Tibial nerve (tissue), 4 donors: ENCODE measurements at places on chromosomes 4 and X. TPM values are rescaled to one million over a fixed set of nuclear protein-coding genes. Genes with fewer than 3 reads are reported as not detected.

DNA sequence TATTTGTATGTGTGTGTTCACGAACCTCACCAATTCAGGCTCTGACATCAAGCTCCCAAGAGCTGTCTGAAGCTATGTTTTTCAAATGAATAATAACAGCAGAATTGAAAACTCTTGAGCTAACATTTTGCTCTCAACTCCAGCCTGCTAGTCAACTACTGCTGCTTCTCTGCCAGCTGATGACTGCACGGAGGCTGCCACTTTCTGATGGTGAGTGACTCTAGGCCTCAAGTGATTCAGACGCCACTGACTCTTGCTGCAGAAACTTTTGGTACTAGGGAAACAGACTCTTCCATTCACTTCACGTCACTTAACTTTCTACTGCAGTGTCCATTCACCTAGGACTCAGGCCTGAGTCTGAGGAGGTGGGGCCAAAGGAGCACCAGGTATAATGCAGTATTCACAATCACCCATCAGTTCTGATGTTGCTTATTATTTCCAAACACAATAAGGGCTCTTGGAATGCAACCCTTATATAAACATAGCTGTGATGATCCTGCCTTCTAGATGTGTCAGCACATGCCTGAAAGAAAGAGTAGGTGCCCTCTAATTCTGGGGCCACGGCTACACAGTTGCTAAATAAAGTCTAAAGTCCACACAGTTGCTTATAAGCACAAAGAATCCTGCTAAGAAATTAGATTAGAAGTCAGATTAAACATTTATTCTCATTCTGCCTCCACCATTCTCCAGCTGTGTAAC lies 16.0 kb downstream of the PRDM8 start:
- no peak for DNase-seq

DNA sequence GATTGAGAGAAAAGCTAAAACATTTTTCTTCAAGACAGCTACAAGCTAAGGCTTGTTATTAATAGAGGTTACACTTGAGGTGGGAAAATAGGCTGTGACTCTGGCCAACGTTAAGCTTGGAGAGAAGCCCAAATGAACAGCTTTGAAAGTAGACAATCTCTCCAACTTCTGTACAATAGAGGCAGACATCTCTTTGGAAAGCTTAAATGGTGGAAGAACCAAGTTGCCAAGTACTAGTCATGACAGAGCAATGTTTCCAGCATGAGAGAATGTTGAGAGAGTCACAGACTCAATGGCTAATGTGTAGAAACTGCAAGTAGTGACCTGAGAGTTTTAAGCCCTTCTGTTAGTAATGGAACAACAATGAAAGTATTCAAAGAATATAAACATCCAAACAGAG lies 298.1 kb downstream of the INPP4B start:
- DNase-seq: no peak

GRCh38 chr4:41939016-41939626 lies 3.9 kb downstream of the TMEM33 start:
- no peak for DNase-seq

DNA sequence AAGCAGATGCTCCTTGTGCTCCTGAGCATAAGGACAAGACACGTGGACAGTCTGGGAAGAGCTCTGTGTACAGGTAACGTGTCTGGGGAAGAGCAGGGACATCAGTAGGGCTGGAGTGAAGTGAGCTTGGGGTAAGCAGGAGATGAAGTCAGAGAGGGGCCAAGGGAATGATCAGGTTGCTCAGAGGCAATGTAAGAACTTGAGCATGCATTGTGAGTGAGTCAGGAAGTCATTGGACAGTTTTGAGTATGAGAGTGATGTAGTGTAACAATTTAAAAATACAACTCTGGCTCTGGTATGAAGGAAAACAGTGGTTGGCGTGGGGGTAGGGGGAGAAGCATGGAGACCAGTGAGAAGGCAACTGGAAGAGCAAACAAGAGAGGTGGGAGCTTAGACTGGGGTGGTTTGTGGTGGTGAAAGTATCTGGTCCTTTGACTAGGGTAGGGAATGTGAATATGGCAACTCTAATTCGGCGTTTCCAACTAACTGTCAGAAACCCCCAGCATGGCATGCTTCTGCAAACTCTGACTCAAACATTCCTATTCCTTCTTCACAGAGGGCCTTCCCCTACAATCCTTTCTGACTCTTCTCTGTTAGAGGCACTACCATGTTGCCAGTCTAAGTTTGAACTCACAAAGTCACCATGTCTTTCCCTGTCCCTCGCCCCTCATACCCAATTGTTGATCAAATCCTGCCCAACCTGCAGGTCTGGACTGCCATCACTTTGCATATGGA lies 57.2 kb downstream of the STBD1 start:
- DNase-seq: no peak

DNA sequence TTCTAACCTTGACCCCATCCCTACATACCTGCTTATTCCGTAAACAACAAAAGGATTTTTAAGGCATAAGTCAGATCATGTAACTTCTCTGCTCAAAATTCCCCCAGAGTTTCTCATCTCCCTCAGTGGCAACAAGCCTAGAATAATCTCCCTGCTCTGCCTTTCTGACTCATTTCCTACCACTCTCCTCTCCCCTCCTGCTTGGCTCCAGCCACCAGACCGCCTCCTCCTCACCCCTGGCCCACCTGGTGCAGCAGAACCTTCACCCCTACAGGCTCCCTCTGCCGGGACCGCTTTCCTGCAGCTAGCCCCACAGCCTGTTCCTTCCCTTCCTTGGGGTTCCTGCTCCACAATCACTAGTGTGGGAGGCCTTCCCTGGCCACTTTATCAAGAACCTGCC lies 32.1 kb downstream of the TSPAN5 start:
- DNase-seq: no peak

GRCh38 chrX:13248867-13249486 lies 70.9 kb downstream of the ATXN3L start:
- DNase-seq: no peak

- no peak for DNase-seq
Measured at GRCh38 chr4:89072921-89073320, 15.9 kb upstream of the FAM13A start.

- DNase-seq: no peak
Measured at GRCh38 chr4:17376205-17376604, 135.7 kb downstream of the QDPR start.

DNA sequence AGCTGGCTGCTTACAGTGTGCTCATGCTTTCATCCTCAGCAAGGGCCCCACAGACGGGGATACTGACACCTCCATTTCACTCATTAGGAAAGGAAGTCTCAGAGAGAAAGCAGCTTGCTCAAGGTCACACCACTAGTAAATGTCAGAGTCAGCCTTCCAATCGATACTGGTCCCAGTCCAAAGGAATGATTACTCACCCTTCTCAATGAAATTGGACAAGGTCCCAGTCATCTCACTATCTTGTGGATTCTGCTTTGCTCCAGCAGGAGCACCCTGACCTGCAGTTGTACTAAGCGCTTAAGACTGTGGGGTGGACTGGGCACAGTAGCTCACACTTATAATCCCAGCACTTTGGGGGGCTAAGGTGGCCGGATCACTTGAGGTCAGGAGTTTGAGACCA lies 132.2 kb upstream of the SLC34A2 start:
- no peak for DNase-seq

DNA sequence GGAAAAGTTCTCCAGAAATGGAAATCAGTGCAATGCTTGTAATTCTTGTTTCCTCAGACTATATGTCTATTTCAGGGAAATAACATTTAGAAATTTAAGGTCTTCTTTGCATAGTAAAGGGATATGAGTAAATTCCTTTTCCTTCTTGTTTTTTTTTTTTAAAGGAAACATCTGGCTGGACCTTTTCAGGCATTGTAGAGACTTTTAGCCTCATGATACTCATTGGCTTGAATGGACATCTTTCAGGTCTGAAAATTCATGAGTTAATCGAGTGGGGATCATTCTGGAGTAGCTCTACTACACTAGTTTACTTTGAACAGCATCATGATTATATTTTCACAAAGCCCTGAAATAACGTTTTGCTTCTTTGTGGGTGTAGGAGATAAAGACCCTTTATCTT lies 88.6 kb upstream of the CBLL2 start:
- no peak for DNase-seq

- DNase-seq: no peak
Measured at GRCh38 chrX:148620023-148620422, 119.6 kb downstream of the AFF2 start.

DNA sequence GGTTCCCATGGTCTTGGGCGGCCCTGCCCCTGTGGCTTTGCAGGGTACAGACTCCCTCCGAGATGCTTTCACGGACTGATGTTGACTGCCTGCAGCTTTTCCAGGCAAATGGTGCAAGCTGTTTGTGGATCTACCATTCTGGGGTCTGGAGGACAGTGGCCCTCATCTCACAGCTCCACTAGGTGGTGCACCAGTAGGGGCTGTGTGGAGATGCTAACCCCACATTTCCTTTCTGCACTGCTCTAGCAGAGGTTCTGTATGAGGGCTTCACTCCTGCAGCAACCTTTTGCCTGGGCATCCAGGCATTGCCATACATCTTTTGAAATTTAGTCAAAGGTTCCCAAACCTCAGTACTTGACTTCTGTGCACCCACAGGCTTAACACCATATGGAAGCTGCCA lies 176.1 kb downstream of the DCAF12L1 start:
- DNase-seq: no peak

GRCh38 chr4:94758700-94759399 lies 1.1 kb downstream of the BMPR1B start:
- DNase-seq: no peak

DNA sequence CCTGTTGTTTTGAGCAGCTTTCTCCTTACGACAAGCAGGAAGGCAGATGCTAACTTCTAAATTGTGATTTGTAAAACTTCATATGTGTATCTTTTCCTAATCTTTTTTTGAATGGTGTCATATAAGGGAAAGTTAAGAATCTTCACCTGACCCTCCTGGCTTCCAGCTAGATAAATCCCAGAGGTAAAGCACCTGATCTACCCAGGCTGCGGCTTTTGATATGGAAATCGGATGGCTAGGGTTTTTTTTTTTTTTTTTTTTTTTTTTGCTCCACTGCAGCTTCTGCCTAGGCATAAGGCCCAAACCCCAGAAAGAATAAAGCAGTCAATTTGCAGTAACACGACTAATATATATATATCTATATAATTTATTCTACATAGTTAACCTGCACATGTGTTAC lies 10.0 kb downstream of the MAB21L2 start:
- no peak for DNase-seq

- no peak for DNase-seq
Measured at GRCh38 chrX:68710870-68711576, 63.6 kb downstream of the STARD8 start.

The C1GALT1C1 gene
- 16.5 TPM for total RNA-seq

The ZNF157 gene
- total RNA-seq: 1.3 TPM

The NSUN7 gene
- total RNA-seq: 2.1 TPM

The TGIF2LX gene
- not detected for total RNA-seq

The KCTD8 gene
- 1.1 TPM for total RNA-seq

The ZNF711 gene
- 2.8 TPM for total RNA-seq

The NIPAL1 gene
- 0.87 TPM for total RNA-seq

The MAGEA2 gene
- total RNA-seq: not detected
